ENCODE measurements at places on chromosomes 5 and 9.

GRCh38 chr5:59500014-59500413, 393.5 kb downstream of the PDE4D start:
- DNase-seq = peak; percentile 37

DNA sequence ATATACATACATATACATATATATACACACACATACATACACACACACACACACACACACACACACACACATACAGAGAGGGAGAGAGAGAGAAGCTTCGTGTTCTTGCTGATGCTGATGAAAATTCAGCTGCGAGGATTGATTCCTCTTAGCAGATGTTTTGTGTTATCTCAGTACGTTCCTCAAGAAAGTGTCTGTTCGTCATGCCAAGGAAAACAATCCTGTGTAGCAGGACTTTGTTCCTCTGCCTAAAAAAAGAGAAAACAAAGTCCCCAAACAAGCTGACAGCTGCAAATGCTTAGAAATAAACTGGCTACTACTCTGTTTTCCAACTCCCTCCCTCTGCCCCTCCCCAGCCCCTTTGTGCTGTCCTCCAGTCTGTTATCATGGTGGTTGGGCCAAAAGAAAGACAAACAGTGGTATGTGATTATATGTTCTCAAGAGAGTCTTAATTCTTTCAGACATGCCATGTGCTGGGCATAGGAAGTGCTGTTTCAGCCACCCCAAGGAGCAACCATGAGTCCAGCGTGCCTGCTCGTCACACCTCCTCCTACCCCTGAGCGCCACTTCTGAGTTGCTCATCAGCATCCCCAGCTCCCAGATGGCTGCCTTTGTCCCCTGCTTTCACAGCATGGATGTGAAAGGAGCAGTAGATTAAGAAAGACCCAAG, 71.5 kb upstream of the EQTN start:
- DNase-seq = no peak

- DNase-seq = no peak
Observed at GRCh38 chr5:132112111-132112510, 38.5 kb downstream of the CSF2 start.

- no peak for DNase-seq
Observed at GRCh38 chr9:89715318-89715858, 110.6 kb downstream of the GADD45G start.

All from RPMI7951 (cell line).